Posterior cingulate gyrus (tissue), 11 donors: ENCODE measurements at places on chromosomes 3 and 15.

DNA sequence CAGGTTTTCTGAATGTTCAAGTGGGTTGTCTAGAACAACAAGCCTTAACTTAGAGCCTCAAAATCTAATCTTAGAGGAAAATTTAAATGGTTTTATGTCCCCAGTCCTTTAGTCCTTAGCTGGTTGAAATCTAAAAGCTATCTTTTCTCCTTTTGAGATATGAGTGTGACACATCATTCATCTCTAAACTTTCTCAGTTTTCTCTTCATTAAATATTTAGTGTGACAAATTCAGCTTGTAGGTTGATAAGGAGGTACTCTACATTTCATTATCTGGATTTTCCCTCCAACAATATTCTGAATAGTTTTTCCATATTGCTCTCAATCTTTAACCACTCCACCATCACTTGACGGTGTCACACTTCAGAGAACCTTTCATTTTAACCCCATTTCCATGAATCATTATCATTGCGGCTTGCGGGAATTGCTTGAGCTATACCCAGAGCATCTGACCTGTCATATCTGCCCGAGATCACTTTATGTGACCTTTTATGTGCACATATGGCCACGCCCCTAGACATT lies 16.1 kb upstream of the ATP8B4 start:
- DNase-seq, result no peak

DNA sequence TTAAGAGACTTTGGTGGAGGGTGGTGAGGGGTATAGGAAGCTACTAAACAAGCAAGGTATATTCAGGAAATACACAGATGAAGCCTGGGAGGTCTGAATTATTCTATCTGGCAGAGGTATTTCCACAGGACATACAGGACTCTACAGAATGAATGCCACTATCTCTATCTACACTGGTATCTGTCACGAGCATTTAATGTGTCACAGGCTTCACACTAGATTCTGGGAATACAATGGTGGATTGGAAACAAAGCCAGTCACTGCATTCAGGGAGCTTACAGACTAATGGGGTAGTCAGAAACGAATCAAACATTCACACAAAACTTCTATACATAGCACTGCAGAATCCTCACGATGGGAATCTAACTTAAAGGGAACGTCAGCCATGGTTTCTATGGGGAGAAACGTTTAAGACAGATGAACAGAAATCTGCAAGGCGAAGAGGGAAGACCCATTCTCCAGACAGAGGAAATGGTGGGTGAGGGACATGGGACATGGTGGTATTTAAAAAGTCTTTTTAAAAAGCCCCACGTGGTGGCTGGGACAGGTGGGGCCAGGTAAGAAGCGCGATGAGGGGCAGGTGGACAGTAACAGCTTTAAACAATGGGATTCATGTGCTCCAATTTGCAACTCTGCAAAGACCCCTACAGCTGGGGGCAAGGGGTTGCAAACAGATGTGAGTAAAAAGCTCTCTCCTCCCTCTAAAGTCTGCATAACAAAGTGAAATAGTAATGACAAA lies 16.5 kb downstream of the LRIG1 start:
- no peak for DNase-seq

- DNase-seq, result no peak
These were observed 74.7 kb upstream of the COL6A6 start for GRCh38 chr3:130442284-130442683.

DNA sequence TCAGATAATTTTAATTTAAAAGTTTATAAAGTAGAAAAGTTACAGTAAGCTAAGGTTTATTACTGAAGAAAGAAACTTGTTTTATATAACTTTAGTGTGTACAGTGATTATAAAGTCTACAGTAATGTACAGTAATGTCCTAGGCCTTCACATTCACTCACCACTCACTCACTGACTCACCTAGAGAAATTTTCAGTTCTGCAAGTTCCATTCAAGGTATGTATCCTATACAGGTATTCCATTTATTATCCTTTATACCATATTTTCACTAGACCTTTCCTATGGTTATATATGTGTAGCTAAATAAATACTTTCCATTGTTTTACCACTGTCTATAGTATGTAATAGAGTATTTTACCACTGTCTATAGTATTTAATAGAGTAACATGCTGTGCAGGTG lies 33.2 kb upstream of the MME start:
- DNase-seq, result no peak

DNA sequence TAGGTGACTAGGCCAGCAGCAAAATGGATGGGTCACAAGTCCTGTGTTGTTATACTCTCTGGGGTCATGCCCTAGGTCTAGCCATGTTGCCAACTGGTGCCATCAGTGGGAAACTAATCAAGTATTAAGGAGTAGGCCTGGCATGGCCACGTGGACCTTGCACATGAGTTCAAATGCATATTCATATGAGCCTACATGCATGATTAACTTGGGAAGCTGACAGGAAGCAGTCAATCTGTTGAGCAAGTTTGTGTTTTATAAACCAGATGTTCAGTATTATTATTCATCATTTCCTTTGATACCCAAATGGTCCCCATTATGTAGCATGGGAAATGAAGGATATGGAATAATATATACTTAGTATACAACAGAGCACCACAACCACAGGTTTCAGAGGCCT lies 95.0 kb downstream of the LRTM1 start:
- no peak for DNase-seq

- DNase-seq, result peak; percentile 68
These were observed at the start of gene PROS1 for GRCh38 chr3:93973131-93974126. PROS1 (minus strand) TSS chr3:93973896; CDS start chr3:93973749, 147 bp downstream.

- DNase-seq, result no peak
These were observed 40.0 kb downstream of the ADAMTS9 start for GRCh38 chr3:64647825-64648224.

GRCh38 chr15:38795471-38796245 lies 231.0 kb upstream of the RASGRP1 start:
- DNase-seq, result no peak

- no peak for DNase-seq
These were observed 83.6 kb downstream of the HMG20A start for GRCh38 chr15:77504306-77504705.

GRCh38 chr3:23808525-23808924 lies 2.8 kb downstream of the UBE2E1 start:
- DNase-seq, result no peak

GRCh38 chr3:39528844-39529243 lies 61.4 kb downstream of the MOBP start:
- no peak for DNase-seq

DNA sequence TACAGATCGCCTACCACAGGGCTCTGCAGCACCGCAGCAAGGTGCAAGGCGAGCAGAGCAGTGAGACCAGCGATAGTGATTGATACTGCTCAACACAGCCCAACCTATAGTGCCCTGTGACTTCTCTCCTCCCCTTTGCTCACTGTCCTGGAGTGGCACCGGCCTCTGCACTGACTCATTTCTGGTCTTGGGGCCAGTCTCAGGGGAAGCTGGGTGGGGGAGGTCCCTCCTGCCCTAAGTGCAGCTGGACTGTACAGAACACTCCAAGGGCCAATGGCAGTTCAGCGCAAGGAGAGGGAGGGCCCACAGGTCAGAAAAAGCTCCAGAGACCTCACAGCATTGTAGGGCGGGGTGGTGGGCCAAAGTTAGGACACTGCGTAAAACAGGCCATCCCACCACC lies 2.5 kb upstream of the OGG1 start:
- DNase-seq, result no peak

DNA sequence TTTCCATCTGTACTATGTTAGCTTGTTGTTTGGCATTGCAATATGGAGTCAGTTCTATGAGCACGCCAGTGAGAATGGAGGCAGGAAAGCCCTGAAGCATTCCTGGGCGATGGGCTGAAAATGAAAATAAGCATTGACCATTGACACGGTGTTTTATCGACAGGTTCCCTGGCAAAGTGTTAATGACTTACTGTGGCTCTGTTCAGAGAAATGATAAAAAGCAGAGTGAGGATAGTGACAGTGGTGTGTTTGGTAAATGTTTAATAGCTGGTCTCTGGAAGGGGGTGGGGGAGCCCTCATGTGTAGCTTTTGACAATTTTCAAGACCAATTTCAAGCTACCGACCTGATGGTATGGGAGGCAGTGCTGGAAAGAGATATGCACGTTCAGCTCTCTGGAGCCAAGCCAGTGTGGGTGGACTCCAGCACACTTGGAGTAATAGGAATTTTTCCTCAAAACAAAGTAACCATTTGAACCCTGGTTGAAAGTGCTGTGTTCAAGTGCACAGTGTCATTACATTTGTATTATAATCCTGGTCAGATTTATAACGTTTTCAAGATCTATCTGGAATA lies 341.7 kb upstream of the ROBO2 start:
- DNase-seq, result no peak

DNA sequence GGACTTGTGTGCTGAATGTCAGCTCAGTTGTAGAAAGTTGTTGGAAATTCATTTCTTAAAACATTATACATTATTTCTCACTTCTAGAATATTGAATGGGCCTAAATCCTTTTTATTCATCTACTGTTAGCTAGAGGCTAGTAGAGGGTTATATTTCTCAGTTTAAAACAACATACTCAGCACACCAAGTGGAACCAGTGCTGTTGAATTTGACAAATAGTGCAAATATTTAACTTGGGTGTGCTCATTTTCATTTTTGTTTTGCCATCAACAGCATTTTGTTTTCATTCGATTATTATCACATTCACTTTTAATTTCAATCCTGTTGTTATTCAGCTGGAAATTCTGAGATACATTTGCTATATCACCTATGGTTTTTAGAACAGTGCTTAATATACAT lies 269.4 kb upstream of the PEX5L start:
- DNase-seq, result no peak

- DNase-seq, result no peak
These were observed 12.1 kb downstream of the EAF1 start for GRCh38 chr3:15439476-15439875.

- DNase-seq, result no peak
These were observed 62.1 kb downstream of the PLXNA1 start for GRCh38 chr3:127044996-127045395.

GRCh38 chr3:152669560-152669959 lies 165.4 kb upstream of the P2RY1 start:
- no peak for DNase-seq

DNA sequence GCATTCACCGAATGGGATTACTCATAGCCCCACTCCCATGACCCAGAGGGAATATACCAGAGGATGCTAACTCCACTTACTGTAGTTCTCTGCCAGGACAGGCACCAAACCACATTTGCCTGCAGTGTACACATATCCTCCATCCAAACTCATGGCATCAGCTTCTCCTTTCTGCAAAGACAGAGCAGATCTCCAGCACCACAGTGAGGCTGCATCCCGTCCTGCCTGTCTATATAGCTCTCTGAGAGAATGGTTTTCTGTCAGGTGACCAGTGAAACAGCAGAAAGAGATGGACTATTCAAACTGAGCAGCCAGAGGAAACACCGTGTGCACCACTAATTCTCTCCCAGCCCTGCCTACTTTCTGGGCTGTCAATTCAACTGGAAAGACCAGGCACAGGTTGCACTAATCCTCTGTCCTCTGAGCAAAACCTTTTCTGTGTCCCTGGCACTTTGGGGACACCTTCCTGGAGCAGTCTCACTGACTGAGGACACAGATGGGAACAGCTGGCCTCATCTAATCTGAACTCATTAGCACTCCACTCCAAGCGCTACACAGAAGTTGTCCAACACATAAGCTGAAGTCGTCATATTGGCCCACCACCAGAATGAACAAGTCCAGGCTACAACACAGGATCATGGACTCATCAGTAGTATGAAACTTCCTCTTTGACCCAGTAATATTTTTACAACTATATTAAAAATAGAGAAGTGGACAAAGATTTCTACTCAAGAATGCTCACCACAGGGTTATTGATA lies 17.3 kb downstream of the LTF start:
- DNase-seq, result no peak

- no peak for DNase-seq
These were observed 28.9 kb downstream of the CDAN1 start for GRCh38 chr15:42707873-42708544.

DNA sequence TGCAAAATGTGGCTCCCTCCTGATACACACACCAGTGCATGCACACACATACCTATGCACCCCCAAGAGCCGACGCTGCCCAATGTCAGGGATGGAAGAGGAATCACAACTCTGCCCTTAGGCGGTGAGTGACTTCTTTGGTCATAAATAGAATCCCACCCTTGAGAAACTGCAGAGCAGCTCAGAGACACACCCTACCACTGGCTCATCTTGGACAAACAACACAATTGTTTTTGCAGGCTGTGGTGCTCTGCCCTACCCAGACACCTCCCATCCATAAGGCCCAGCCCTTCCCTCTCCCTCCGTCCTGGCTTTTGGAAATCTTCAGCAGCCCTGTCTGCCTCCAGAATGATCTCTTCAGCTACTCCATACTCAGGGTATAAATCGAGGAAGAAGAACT lies 73.8 kb upstream of the HRH1 start:
- DNase-seq, result no peak

- DNase-seq, result no peak
These were observed 43.2 kb downstream of the DUT start for GRCh38 chr15:48374472-48374871.

- DNase-seq, result no peak
These were observed 246.5 kb downstream of the PDZRN3 start for GRCh38 chr3:73378207-73378606.

- no peak for DNase-seq
These were observed 63.9 kb downstream of the NMD3 start for GRCh38 chr3:161284989-161285388.

DNA sequence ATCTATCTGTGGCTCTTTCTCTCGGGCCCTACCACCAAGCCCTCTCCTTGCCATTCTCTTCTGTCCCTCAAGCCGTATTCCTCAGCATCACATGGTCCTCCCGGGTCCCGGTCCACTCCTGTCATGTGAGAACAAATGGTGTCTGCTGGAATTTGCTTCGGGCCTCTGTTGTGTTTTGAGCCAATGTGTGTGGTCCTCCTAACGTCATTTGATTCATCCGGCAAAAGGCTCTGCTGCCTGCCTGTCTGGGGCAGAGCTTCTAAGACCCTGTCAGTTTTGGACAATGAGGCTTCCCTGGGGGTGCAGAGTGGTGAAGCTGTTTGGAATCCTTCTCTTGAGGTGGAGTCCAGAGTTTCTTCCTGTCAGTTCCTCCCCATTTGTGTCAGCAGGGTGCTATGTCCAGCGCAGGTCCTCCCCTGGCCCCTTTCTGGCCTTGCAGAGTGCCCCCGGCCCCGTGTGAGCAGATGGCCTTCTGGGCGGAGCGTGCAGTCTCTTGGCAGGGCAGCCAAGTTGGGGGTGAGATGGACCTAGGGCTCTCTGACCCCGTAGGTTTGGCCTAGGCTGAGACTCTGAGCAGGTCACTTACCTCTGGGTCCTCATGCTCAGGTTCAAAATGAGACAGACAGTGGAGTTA lies 93.6 kb downstream of the APBA2 start:
- no peak for DNase-seq

GRCh38 chr3:46845860-46846623 lies 17.2 kb downstream of the MYL3 start:
- peak; percentile 95 for DNase-seq

DNA sequence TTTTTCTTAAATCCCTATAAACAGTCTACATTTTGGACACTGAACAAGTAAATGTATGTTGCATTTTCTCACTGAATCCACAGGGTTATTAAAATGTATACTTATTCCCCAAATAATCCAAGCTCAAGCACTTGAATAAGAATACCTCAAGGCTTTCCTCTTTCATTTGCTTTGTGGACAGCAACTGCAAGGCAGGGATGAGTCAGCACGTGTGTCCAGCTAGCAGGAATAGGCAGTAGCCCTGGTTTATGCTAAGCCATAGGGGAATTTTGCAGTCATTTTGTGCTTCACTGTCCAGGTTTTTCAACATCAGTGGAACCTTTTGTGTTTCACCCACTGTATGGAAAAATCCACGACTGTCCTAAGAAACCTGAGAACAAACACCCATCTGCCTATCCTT lies 96.7 kb upstream of the KCNMB2 start:
- DNase-seq, result no peak

- no peak for DNase-seq
These were observed 48.3 kb downstream of the CCDC12 start for GRCh38 chr3:46928282-46928681.
